ENCODE measurements at places on chromosomes 3 and 15.
A peak's percentile ranks its signal among the peaks of the same experiment; 100 is the strongest.

GRCh38 chr3:128804017-128804810 lies 75.2 kb upstream of the ACAD9 start:
- peak; percentile 67 for DNase-seq

DNA sequence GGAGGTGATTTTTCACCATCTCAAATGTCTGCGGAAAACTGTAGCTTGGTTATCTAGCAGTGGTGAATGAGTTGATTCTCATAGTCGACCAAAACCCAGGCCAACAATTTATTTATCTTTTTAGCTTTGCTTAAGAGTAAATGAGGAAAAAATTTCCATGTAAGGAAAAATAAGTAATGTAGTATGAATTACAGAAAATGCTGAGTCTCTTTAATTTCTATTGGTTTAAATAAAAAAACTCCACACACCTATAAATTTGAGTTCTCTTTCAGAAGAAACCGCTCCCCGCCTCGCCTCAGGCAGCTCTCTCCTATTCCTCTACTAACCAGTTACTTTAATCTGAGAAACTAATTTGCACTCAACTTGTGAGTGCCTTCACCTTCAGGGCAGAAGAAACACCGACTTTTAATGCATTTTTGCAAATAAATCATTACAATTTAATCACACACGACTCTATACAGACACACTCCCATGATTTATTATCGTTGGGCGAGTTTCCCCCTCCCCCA lies 540 bp upstream of the RSRC1 start:
- no peak for DNase-seq

DNA sequence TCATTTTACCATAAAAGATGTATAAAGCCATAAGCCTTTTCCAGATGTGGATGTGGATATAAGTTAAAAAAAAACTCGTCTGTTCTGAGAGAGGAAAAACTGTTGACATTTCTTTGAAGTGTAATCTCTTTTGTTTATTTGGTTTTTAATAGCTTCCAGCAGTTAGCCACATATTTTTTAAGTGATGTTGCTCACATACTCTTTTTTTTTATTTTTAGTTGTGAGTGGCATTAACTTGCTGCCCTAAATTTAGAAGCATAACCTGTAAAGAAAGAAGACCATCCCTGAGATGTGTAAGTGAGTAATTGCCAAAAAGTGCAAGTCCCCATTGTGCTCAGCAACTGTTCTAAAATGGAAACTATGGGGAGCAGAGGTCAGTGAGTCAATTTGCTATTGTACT lies 415.9 kb upstream of the MDFIC2 start:
- no peak for DNase-seq

GRCh38 chr3:132669256-132669777 lies 9.2 kb downstream of the UBA5 start:
- no peak for DNase-seq

GRCh38 chr15:56495053-56495452 lies 30.1 kb upstream of the MNS1 start:
- no peak for DNase-seq

DNA sequence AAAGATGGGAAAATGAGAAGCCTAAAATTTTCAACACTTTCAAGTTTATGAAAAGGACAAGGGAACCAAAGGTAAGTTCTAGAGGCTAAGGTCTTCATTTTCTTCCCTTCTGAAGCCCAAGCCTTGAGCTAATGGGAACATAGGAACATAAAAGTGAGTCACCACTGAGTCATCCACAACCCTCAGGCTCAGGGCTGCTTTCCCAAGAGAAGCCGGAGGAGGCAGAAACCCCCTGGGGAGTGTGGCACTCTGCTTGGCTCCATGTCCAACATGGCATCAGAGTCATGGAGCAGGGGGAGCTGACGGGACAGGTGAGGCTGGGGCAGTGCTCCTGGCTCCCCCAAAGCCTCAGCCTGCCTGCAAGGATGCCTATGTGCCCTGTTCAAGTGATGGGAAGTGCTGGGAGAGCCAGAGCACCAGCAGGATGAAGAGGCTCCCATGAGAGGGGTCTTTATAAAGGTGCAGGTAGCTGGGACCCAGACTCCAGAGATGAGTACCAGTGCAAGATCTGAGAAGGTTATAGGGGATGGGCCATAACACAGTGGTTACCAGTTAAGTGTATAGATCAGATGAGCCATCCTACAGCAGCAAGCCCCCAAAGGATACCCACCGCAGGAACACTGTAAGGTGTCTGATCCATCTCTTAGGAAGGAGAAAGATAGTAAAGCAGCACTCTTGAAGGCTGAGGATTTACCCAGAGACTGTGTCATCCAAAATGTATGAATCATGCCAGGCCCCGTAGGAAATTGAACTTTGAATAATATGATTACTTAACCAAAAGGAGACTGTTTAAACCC lies 31.8 kb upstream of the RYR3 start:
- no peak for DNase-seq

GRCh38 chr3:196694941-196695848 lies 16.9 kb downstream of the CEP19 start:
- DNase-seq: no peak

DNA sequence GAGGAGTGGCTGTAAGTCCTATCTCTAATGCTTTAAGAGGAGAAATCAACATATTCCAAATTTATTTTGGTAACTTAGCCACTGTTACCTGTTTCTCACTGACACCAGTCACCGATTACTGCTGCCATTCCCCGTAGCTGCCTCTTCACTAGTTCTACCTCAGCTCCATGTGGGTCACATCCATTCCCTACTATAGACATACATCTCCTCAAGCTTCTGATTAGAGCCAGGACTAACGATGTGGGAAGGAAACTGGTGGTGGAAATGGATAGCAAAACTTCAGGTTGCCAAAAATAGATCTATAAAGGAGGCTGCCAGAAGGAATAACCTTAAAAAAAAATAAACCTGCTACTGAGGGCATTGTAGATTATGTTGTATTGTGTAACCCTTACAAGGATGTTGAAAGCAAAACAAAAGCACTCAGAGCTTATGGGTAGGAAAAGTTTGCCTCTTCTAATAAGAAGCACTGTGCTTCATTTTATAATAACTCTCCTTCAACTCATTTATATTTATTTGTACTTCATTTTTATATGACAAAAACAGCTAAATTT lies 56.0 kb downstream of the KAT2B start:
- DNase-seq: no peak

GRCh38 chr3:14602804-14603644 lies 48.5 kb upstream of the CCDC174 start:
- DNase-seq: no peak

DNA sequence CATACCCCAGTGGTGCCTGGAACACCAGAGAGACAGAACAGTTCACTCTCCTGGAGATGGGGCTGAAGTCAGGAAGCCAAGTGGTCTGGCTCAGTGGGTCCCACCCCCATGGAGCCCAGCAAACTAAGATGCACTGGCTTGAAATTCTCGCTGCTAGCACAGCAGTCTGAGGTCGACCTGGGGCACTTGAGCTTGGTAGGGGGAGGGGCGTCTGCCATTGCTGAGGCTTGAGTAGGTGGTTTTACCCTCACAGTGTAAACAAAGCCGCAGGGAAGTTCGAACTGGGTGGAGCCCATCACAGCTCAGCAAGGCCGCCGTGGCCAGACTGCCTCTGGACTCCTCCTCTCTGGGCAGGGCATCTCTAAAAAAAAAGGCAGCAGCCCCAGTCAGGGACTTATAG lies 272.0 kb downstream of the KLF13 start:
- no peak for DNase-seq

- no peak for DNase-seq
Observed at GRCh38 chr15:37101980-37102304, 1.6 kb upstream of the MEIS2 start.

DNA sequence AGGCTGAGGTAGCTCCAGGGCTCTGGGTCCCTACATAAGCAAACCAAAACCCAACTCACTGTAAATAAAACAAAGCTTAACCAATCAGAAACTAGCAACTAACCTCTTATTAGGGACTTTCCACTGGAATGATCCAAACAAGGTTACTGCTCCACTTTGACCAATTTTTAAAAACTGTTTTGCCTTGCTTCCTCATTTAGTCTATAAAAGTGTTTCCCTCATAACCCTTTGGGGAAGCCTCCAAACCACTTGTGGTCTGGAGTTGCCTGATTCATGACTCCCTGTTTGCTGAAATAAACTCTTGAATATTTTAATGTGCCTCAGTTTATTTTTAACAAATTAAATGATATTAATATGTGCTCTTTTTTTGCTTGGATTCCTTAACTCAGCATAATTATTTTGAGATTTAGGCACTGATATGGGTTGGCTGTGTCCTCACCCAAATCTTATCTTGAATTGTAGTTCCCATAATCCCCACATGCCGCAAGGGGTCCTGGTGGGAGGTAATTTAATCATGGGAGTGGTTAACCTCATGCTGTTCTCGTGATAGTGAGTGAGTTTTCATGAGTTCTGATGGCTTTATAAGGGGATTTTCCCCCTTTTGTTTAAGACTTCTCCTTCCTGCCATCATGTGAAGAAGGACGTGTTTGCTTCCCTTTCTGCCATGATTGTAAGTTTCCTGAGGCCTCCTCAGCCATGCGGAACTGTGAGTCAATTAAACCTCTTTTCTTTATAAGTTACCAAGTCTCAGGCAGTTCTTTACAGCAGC lies 90.6 kb downstream of the CD200R1L start:
- DNase-seq: peak; percentile 40

- no peak for DNase-seq
Observed at GRCh38 chr15:68979006-68979405, 35.5 kb upstream of the NOX5 start.

DNA sequence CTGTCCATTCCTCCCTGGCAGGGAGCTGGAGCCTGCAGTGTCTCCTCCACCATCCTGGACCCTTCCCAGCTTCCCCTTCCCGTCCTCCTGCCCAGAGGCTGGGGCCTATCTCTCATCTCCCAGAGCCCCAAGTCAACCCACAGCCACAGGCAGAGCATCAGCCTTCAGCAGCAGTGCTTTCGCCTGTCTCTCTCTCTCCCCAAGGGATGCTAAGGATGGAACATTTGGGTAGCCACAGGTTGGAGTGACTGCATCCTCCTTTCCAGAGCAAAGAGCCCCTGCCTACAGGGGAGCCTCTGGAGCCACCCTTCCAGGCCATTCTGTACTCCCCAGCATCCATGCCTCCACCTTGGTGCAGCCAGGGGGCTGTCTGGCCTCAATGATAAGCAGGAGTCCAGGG lies 4.2 kb downstream of the PLCB2 start:
- no peak for DNase-seq

- no peak for DNase-seq
Observed at GRCh38 chr3:775178-775880, 317.5 kb upstream of the CNTN6 start.

GRCh38 chr3:36155515-36155914 lies 224.8 kb upstream of the STAC start:
- DNase-seq: no peak

GRCh38 chr15:92620991-92621390 lies 34.6 kb downstream of the FAM174B start:
- no peak for DNase-seq

GRCh38 chr15:70244978-70245542 lies 147.3 kb upstream of the TLE3 start:
- no peak for DNase-seq

GRCh38 chr15:56674857-56675256 lies 58.5 kb downstream of the ZNF280D start:
- no peak for DNase-seq

DNA sequence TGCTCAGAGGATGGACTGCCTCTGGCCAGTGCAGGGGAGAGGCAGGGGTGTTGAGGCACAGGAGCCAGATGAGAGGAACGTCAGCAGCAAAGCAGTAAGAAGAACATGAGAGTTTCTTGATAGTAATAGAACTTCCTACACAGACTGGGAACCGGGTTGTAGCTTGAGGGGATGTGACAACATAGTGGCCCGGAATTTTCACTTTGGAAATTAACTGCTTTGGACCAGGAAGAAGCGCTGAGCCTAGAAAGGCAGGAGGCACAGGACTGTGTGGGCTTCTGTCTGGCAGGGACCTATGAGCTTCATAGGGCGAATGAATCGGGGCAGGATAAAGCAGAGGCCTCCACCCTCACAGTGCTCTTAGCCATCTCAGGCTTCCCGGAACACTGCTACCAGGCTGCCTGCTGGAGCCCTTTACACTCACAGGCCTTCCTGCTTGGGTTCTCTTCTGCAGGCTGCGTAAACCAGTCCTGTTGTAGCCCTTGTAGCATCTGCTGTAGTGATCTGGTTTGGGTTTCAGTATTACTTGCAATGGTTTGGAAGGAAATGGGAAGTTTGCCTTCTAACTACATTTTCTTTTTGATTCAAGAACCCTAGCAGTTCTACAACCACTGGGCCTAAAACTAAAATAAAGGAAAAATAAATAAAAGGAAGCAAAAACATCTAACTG lies 3.3 kb upstream of the ADPGK start:
- DNase-seq: no peak

- no peak for DNase-seq
Observed at GRCh38 chr15:76217029-76217881, 94.0 kb downstream of the ETFA start.

DNA sequence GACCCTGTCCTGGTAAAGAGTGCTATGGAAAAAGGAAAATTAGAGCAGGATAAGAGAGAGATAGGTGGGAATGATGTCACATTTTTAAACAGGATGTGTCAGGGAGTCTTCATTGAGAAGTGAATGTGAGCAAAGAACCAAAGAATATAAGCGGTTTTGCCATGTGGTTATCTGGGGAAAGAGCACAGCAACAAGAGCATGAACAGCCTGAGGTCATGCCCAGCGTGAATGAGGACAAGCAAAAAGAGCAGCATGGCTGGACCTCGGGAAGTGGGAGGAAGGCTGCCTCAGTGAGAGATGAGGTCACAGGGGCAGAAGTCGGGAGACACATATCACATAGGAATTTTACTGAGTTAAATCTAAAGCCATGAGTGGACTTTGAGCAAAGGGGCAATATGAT lies 82.8 kb upstream of the HES1 start:
- DNase-seq: no peak

GRCh38 chr3:31882895-31883294 lies 98.2 kb downstream of the OSBPL10 start:
- DNase-seq: no peak

DNA sequence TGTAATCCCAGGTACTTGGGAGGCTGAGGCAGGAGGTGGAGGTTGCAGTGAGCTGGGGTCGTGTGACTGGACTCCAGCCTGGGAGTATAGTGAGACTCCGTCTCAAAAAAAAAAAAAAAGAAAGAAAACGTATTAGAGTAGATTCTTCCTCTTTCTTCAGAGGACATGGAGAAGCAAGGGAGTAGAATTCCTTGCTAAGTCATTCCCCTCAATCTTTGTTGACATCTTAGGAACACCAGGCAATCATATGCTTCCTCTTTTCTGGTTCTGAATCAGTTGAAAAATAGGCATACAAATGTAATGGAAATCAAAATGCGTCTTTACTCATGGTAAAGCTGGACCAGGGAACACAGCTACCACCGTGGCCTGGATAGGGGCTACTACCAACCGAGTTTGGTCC lies 38.3 kb upstream of the ATOSA start:
- no peak for DNase-seq

DNA sequence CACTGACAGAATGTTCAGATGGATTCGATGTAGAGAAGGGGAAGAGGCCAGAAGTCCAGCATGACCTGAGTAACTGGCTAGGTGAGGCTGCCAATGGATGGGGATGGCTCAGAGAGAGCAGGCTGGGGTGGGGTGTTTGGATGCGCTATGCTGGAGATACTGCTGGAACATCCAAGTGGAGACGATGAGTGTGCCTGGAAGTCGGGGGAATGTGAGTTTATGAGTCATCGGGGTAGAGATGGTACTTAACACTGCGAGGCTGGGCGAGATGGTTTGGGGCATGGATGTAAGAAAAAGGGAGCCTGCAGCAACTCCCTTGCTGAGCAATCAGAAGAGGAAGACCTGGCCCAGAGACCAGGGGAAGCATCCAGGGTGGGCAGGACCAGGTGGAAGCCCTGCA lies 180.7 kb downstream of the SLCO3A1 start:
- DNase-seq: no peak

Data from GF-D8 (cell line).